GM13977 (cell line): ENCODE measurements at places on chromosomes 4 and X.

DNA sequence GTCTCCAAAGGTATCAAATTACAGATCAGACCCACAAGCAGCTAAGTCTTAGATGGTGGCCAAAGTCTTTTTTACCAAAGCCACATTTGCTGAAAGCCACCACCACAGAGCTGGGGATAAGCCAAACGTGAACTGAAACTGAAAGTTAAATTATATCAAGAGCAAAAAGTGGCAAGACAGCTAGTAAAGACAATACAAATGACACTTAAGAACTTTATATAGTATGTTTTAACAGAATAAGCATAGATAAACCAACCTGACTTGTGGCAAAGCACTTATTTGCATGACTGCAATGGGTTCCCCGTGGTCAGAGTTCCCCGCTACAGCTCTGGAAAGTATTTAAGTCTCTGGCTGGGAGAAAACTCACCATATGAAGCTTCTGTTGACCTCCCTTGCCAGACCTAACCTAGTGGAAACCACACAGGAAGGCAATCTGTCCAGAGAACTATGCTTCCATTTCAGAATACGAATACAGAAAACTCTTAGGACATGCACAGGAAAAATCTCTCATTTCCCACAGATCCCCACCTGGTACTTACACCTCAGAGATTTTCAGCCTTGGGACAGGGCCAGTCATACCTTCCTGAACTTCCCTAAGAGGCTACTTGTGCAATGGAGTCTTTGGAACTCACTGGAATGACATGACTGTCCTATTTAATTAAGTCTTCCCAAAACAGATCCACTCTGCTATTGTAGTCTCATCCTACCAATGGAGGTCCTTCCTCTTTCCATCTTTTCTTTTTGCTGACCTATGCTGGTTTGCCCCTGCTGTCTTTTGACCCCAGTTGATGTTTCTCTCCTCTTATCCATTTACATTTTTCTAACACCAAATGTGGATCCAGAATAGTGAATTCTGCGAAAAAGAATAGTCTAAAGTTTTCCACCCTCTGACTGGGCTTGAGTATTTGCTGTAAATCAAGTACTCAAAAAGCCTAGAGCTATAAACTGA lies 225.1 kb downstream of the NR3C2 start:
- DNase-seq: peak; percentile 17

DNA sequence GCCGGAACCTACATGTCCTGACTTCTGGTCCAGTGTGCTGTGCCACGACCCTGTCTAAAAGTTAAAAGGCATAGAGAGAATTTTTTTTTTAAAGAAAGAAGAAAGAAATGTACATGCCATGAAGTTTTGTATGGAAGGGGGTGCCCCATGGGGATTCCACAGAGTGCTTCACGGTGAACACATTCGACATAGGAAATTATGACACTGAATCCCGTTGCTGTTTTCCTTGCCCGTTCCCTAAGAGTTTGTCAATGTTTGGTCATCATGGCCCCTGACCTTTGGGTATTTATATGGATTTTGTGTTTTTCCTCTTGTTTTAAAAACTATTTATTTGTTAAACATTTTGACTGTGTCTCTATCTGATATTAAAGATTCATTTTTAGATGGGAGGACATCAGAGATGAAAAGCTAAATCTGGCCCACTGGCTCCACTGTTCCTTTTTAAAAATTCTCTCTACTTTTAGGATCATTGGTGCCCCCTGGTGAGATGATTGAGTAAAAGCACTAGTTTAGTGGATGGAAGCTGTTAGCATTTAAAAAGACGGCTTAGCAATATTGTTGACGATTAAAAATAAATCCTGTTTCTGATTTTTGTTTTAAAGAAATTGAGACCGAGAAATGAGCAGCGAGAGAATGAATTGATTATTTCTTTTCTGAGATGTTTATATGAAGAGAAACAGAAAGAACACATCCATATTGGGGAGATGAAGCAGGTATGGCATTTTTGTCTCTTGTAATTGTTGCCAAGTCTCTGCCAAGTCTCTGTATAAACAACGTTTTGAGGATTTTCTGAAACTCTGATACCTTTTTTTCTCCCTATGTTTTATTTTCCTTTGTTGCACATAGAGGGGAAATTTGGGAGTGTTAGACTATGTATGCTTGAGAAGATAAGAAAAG lies 75.0 kb downstream of the PTTG2 start:
- peak; percentile 71 for DNase-seq

DNA sequence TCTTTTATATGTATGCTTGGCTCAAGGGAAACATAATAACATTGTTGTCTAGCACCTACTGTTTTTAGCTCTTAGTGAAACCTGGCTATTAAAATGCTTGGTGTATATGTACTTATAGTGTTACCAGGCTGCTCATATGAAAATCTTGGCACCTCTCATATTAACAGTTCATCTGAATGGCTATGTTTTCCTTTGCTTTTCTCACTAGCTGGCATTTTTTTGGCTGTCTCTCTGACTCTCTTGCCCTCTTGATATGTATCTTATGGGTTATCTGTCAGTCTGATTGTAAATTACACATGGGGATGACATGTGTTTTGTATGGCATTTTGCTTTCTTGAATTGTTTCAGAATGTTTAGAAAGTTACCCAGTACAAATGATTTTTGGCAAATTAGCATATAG lies 158.0 kb downstream of the ARHGAP24 start:
- no peak for DNase-seq

DNA sequence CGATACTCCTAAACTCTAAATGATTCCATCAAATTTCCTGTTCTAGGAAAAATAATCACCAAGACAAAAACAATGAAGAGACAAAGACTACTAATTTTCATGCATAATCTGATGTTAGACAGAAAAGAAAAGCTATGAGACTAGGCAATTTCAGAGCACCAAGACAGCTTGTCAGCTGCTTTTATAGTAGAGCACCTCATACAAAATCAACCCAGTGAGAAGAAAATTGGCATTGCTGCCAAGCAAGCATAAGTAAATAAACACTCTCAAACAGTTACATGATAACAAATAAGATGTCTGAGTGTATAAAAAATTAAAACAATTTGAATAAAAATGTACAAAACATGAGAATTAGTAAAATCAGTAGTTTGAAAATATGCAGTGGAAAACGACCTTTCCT lies 1544.6 kb downstream of the C4orf33 start:
- DNase-seq: no peak

- no peak for DNase-seq
These were observed 85.0 kb upstream of the SORBS2 start for GRCh38 chr4:185896817-185897488.

DNA sequence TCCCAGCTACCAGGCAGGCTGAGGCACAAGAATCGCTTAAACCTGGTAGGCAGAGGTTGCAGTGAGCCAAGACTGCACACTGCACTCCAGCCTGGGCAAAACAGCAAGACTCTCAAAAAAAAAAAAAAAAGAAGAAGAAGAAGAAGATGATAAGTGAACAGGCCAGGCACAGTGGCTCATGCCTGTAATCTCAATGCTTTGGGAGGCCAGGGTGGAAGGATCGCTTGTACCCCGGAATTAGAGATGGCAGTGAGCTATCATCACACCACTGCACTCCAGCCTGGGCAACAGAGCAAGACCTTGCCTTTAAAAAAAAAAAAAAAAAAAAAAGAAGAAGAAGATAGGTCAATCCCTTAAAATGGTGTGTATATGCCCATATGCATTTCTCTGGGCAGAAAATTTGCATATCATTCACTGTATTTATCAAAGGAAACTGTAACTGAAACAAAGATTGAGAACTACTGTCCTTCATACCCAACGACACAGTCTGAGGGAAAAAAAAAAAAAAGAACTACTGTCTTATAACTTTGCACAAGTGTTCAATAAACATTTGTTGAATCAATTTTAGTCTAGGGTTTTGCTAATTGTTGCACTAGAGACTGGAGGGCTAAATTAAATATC lies 2.3 kb downstream of the RFC1 start:
- DNase-seq: no peak
